Thymus (tissue), 14 donors: ENCODE measurements at places on chromosomes 5 and 9. TPM values are rescaled to one million over a fixed set of nuclear protein-coding genes. Genes with fewer than 3 reads are reported as not detected.

Gene ZNF462
- 6.6 TPM for total RNA-seq

Gene BNC2
- 3.9 TPM for total RNA-seq

Gene OR1J2
- not detected for total RNA-seq

Gene IL31RA
- total RNA-seq: 3.3 TPM

Gene PGGT1B
- 26.8 TPM for total RNA-seq

Gene MXD3
- 44.8 TPM for total RNA-seq

Gene DOLPP1
- total RNA-seq: 12.7 TPM

Gene NUTM2F
- not detected for total RNA-seq

Gene ENG
- total RNA-seq: 1.7 TPM

Gene PCSK1
- 0.09 TPM for total RNA-seq

Gene TMEFF1
- total RNA-seq: 1.4 TPM

Gene GRIN3A
- total RNA-seq: 0.14 TPM

Gene F2RL1
- total RNA-seq: 0.66 TPM

Gene MEGF9
- total RNA-seq: 3.5 TPM

Gene TMEM174
- total RNA-seq: not detected

Gene FAM169A
- 11.6 TPM for total RNA-seq

Gene NDUFS4
- 122 TPM for total RNA-seq

Gene CMBL
- total RNA-seq: 1.9 TPM

Gene ADAMTS16
- total RNA-seq: 0.14 TPM

Gene LHX2
- total RNA-seq: 0.19 TPM

Gene SOX30
- total RNA-seq: 0.24 TPM

Gene PCDHB12
- 0.19 TPM for total RNA-seq

Gene SUSD3
- total RNA-seq: 43.8 TPM

Gene GARNL3
- total RNA-seq: 2.2 TPM

Gene RAB3C
- 0.19 TPM for total RNA-seq

Gene SDHA
- total RNA-seq: 77.5 TPM

Gene PNPLA7
- 1.6 TPM for total RNA-seq

Gene BTNL3
- not detected for total RNA-seq

Gene ESM1
- total RNA-seq: 0.38 TPM

Gene CBY3
- total RNA-seq: 0.19 TPM

Gene KCNIP1
- total RNA-seq: 0.09 TPM

Gene SMIM33
- total RNA-seq: 0.28 TPM

Gene ADAMTSL1
- total RNA-seq: 2.3 TPM

Gene ZBED3
- total RNA-seq: 1.1 TPM

Gene KIF3A
- 9.9 TPM for total RNA-seq

Gene HMCN2
- total RNA-seq: 0.90 TPM

Gene ENHO
- total RNA-seq: 0.47 TPM

Gene RPS14
- total RNA-seq: 3,141 TPM

Gene TMEM215
- not detected for total RNA-seq

Gene YIPF5
- total RNA-seq: 23.6 TPM

Gene TLE1
- total RNA-seq: 7.0 TPM

Gene PFN3
- total RNA-seq: not detected

Gene DCTN4
- total RNA-seq: 18.0 TPM

Gene KCNN2
- 0.66 TPM for total RNA-seq

Gene PCDHGA5
- total RNA-seq: 0.19 TPM

Gene CCDC152
- 5.1 TPM for total RNA-seq

Gene SHISAL2B
- total RNA-seq: not detected

Gene C9orf40
- total RNA-seq: 4.3 TPM

Gene WDR36
- 30.1 TPM for total RNA-seq

Gene NMUR2
- 0.05 TPM for total RNA-seq
